ENCODE measurements at places on chromosomes 12 and 14.

- DNase-seq = no peak
These were observed 5.6 kb upstream of the E2F7 start for GRCh38 chr12:77070800-77071449.

- no peak for DNase-seq
These were observed 7.7 kb downstream of the KRT83 start for GRCh38 chr12:52313461-52313860.

GRCh38 chr12:124305136-124305535 lies 10.2 kb downstream of the RFLNA start:
- no peak for DNase-seq

- DNase-seq = peak; percentile 46
These were observed 52.8 kb upstream of the EGLN3 start for GRCh38 chr14:34003691-34004090.

GRCh38 chr12:45611061-45611460 lies 118.4 kb upstream of the ARID2 start:
- DNase-seq = no peak

DNA sequence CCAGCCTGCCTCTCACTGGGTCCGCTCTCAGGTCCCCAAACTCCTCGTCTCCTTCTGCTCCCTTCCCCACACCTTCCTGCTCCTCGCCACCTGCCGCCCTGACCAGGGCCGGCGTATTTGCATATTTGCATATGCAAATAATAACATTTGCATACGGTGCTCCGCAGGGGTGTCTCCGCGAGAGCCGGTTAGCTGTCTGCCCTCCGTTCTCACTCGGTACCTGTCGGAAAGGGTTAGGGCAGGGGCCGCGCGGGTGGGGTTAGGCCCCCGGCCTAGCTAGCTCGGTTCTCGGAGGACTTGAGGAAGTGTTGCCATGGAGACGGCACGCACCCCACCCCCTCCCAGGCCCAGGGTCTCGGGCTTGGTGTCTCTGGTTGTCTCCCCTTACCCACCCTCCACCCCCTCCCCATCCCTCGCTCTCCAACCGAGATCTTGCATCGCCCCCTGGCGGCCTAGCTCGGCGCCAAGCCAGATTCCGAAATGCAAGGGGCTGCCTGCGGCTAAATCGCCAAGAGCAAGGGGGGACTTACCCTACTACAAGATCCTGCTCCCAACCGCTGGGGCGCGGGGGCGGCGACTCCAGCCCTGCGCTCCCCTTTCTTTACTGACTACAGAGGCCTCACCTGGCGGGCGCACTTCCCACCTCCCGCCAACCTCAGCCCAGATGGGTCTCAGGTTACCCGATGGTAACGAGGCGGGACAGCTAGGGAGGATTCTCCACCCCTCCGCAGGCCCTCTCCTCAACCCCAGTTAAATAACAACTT lies 8.1 kb downstream of the STAC3 start:
- DNase-seq = peak; percentile 76

DNA sequence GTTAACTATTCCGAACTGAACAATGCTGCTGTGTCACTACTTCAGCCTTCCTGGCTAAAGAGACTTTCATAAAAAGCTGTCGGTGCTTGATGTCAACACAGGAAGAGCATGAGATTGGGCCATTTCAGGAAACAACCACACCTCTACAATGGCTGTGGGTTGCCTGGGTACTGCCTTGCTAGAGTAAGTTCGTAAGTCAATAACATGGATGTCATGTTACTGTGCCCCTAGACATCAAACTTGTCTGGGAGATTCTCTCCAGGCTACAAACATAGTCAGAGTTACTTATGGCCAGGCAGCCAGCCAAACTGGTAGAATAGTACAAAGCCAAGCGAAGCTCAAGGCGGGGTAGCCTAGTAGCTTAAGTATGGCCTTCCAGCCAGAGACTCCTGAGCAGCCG lies 23.1 kb downstream of the MAX start:
- no peak for DNase-seq

DNA sequence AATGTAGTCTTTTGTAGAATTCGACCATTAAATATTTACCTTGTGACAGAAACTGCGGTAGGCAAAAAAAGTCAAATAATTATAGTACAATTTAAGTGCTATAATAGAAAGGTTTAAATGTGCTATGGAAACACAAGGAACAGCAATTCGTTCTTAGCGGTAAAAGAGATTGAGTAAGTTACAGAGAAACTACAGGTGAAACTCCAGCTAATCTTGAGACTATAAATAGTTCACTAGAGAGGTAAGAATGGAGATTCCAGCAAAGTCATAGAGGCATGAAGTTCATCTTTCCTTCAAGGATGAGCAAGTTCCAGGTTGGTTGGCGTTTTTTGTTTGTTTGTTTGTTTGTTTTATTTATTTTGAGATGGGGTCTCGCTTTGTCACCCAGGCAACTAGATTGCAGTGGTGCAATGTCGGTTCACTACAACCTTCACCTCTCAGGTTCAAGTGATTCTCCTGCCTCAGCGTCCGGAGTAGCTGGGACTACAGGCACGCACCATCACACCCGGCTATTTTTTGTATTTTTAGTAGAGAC lies 878 bp upstream of the R3HDM2 start:
- no peak for DNase-seq

GRCh38 chr12:41293011-41293410 lies 104.9 kb downstream of the PDZRN4 start:
- DNase-seq = no peak

DNA sequence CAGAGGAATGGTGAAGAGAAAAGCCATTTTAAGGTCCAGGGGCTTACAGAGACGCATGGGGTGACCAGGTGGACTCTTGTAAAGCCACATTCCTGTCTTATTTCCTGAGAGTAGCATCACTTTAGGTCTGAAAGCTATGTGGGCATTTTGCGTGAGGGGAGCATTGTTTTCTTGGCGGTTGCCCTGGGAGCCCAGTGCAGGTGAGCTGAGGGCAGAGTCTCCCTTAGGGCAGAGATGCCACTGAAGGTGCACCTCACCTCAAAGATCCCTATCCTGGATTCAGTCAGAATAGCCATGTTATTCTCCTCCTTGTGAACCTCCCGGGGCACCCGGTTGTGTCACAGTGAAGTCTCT lies 12.4 kb downstream of the GLRX5 start:
- DNase-seq = no peak

GRCh38 chr12:3014641-3015040 lies 55.4 kb downstream of the TEAD4 start:
- DNase-seq = no peak

GRCh38 chr14:72774894-72775620 lies 118.8 kb downstream of the DPF3 start:
- no peak for DNase-seq

DNA sequence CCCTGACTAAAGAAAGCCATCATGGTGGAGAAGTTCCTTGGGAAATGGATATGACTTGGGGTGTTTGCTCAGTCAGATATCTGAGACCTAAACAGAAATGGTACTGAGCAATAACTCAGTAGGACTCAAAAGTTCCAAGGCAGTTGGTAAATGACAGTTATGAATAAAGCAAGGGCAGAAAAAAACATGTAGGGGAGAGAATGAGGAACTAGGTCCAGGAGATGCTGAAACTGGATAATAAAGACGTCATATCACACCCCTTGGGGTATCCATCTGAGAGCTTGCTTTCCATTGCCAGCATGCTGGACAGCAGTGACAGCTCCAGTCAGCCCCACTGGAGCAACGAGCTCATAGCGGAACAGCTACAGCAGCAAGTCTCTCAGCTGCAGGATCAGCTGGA lies 37.5 kb downstream of the RPGRIP1 start:
- peak; percentile 19 for DNase-seq

DNA sequence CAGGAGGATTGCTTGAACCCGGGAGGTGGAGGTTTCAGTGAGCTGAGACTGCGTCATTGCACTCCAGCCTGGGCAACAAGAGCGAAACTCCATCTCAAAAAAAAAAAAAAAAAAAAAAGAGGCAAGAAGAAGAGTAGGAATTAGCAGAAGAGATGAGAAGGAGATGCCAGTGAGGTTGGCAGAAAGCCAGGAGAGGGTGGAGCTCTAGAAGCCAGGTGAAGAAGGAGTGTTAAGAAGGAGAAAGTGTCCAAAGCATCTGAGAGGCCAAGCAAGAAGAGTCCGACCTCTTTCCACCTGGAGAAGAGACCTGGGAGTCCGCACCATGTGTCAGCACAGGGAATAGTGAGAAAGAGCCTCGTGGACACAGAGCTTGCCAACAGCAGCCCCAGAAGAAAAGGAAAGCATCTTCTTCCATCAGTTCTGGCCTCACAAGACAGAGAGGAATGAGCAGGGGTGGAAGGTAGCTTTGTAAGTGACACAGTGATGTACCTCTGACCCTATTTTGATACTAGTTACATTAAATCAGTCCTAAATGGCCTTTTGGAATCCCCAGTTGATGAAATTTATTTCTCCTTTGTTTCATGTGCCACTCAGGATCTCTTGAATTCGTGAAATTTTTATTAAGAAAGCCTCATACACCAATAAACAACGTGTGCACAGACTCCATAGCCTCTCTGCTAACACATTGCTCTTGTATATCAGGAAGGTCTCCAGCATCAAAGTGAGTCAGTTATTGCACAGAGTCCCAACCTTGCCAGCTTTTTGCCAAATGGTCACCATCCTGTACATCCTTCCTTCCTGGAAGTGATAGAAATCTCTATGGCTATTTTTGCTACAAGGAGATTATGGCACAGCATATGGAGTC lies 70.6 kb downstream of the SAMD4A start:
- DNase-seq = peak; percentile 63

- DNase-seq = peak; percentile 29
These were observed 419.7 kb upstream of the PRICKLE1 start for GRCh38 chr12:43008953-43009845.

DNA sequence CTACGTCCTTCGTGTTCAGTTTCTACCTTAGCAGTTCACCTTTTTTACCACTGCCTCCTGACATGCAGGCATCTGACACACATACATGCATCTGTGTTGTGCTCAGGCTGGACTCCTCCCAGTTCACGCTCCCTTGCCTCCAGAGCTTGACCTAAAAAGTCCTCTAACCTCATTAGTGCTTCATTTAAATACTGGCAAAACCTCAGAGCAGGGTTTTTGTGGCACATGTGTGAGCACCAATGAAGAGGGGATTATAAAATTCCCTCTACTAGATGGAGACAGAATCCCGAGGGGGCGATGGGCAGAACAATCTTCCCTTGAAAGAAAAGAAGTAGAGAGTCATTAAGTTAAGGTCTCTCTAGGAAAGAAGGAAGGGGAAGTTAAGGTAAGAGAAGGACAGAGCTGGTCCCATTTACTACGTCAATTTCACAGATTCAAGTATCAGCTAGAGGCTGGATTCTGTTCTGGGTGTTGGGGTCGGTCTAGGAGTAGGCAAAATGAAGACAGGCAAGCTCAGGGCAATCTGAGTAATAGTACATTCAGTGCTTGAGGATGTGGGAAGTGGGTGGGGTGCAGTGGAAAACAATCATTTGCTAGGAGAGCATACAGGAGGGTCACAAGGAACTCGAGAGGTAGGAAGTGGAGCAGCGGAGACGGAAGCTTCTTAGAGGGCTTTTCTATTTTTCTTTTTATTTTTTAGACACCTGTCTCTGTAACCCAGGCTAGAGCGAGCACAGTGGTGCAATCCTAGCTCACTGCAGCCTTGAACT lies 7.5 kb downstream of the HAL start:
- no peak for DNase-seq

- no peak for DNase-seq
These were observed 219.4 kb downstream of the LRRK2 start for GRCh38 chr12:40444174-40444573.

DNA sequence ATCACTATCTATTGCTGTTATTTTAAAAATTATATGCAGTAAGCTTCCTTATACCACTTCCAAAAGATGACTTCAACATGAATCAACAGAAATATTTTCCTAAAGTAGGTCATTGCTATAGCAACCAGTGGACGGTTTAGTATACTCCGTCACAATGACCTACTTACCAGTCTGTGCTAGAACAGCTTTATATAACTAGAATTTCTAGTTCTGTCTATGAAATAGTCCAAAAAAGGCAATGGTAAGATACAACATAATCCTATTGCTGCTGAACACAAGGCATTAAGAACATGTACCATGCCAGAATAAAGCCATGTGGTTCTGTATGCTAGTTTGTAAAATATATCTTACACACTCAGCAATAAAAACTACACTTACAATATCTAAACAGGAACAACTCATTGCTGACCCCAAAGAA lies 40.7 kb upstream of the MTERF2 start:
- DNase-seq = peak; percentile 99

DNA sequence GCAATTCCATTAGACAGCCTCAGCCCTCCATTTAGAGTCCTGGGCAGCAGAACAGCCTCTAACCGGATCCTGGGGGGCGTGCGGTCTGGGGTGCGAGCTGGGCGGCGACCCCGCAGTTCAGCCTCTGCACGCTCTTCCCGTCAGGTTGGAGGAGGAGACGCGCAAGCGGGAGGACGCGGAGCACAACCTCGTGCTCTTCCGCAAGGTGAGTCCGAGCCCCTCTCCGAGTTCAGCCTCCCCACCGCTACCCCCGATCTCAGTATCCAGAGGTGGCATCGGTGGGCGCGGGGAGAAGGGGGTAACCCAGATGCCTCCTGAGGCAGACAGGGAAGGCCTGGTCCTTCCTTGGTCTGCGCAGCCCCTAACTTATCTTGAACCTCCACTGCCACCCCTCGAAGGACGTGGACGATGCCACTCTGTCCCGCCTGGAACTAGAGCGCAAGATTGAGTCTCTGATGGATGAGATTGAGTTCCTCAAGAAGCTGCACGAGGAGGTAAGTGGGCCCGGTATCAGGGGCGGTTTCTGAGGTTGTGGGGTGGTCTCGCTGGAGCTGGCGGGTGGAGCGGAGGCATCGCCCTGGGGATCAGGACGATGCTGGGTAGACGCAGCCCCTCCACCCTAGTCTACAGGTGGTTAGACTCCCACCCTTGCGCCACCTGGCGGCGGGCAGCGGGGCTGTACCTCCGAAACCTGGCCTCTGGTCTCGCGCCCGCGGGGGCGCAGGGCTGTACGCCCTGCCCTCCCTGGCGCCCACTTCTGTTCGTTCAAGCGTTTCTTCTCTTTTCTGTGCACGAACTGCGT lies 1.3 kb downstream of the PRPH start:
- no peak for DNase-seq

DNA sequence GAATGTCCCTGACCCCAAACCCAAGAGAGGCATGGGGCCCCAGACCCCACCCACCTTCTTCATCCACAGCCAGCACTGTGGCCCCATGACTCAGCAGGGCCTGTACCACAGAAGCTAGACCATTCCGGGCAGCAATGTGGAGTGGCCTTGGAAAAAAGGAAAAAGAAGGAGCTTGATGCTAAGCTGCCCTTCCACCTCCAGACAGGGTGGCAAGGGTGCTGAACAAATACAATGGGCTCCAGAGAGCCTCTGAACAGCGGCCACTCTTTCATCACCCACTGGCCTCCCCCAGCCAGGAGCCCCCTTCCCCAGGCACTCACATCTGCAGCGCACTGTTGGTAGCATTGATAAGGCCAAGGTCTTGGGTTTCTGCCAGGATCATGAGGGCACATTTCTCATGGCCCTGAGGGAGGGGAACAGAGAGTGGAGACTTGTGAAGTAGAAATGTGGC lies 13.9 kb downstream of the SLC39A5 start:
- no peak for DNase-seq

DNA sequence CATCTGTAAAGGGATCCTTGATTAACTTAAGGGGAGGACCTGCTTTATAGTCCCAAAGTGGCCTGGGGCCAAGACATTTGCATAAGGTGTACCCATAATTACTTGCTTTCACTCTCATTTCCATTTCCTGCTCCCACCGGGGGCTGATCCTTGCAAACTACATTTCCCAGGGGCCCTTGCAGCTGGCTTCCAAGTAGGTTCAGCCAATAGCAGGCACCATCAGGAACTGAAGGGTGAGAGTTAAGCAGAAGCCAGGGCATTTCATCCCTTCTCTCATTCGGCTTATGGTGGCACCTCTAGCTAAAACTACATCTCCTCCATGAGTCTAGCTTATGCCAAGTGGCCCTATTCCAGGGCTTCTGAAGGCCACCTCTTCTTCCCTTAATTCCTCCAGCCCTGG lies 88.8 kb downstream of the CCDC60 start:
- no peak for DNase-seq

Data from muscle of leg (tissue), 16 donors.